ENCODE measurements at places on chromosomes 4 and X.

DNA sequence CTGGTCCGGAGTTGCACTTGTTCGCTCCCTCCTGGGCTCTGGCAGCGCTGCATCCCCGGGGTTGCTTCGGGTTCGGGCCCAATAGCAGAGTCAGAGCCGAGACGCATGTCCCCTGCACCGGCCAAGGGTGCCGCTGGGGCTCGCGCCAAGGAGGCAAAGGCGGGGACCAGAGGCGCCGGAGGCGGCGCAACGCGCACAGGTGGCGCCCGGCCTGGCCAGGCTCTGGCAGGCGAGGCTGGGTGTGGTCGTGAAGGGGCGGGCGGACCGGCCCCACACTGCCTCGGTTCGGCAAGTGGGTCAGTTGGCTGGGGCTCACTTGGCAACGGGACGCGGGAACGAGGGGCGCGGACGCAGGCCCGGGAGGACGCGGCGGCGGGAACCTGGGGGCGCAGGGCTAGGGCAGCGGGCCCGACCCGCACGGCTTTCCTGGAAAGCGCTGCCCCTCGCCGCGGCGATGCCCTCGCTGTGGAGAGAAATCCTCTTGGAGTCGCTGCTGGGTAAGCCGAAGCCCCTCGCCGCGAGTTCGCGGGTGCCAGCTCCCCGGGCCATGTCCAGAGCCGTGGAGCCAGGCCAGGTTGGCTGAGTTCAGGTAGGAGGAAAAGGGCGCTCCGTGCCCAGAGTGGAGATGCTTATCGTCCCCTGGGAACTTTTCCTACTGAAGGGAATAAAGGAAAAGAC lies at the start of gene CWH43:
Gene CWH43 (plus strand): TSS at position 300 of the 678 bp plus-strand sequence. CDS start 155 bp downstream, at position 455.
- DNase-seq: no peak

DNA sequence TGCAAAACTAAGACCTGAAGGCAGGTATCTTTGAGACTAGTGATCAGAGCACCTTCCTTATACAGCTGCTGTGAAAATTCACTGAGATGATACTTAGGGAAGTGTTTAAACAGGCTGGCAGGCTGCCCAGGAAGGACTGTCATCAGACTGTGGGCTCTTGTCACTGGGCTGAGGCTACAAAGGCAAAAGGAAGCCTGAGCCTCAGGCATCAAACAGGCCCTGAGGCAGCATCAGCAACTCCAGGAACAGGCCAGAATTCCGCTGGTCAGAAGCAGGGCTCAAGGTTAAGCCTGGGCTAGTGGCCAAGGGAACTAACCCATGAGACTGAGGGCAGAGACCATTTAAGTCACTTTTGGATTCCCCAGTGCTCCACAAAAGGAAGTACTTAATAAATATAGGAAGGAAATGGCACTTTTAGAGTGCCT lies 12.8 kb downstream of the PJA1 start:
- DNase-seq: no peak

DNA sequence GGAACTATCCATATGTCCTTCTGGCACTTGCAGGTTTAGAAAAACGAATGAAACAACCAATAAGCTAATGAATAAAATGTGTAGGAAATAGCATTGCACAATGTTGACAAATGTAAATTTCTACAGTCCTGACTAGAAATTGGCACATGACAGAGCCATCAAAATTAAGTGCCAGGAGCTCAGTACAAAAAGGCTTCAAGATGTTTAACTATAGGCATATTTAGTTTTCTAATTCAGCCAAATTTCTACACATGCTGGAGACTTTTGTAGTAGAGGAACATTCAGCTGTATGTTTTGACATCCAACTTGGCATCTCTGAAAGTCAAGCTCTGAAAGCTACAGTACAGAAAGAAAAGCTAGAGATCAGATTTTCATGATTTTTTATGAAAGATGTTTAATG lies 1999.4 kb upstream of the AGA start:
- no peak for DNase-seq

DNA sequence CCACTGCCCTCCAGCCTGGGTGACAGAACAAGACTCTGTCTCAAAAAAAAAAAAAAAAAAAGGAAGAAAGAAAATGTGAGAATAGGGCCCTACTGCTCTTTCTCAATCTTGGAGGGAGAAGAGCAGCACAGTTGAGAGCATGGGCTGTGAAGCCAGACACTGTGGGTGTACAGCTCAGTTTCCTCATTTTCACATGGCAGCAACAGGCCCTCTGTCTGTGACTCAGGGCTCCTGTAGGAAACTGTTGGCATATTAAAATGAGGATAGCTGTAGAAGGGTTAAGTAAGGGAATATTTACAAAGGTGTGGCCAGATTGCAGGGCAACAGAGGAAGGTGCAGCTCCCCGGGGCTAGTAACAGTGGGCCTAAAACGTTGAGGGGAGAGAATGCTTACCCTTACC lies 3.4 kb downstream of the AKAP14 start:
- DNase-seq: no peak

GRCh38 chr4:89308161-89308500 lies 531 bp upstream of the GPRIN3 start:
- no peak for DNase-seq

DNA sequence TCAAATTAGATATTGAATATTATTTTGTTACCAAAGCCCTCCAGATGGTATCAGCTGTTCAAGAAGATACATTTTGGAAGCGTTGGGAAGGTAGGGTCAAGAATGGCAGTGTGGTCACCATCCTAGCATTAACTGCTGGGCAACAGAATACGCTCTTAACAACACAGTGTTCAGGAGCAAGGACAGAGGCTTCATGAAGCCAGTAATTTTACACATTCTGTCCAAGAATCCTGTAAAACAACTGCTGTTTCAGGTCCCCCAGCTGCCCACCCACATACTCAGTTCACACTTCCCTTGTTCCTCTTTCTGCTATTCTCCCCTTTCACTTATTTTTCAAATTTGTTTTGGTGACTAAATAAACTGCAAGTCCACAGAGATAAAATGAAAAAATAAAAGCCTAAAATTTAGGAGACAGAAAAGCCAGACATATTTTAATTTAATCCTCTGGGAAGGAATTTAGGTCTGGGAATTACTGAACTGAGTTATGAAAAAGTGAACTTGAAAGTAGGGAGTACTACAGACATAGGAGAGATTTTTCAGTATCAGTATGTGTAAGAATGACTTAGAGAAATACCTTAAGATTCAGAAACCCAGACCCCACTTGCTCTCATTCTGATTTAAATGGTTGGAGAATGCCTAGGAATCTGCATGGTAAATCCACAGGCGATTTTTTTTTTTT lies 406.7 kb downstream of the MAPK10 start:
- no peak for DNase-seq

- DNase-seq: no peak
Observed at GRCh38 chrX:2311501-2311900, 189.3 kb downstream of the DHRSX start.

DNA sequence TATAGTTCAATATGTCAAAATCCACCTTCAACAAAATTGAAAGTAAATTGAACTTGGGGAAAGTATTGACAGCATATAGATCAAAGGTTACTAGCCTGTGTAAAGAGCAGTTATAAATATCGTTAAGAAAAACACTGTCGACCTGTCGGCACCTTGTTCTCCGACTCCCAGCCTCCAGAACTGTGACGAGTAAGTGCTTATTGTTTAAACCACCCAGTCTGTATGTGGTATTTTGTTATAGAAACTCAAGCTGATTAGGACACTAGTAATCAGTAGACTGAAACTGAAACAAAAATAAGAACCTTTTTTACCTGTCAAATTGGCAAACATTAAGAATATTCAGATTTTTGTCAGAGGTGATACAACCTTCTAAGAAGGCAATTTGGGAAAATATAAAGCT lies 17.0 kb downstream of the HTT start:
- no peak for DNase-seq

Measured in stimulated activated CD8-positive, alpha-beta memory T cell treated with anti-CD3 and anti-CD28 coated beads, Interleukin-4, amount 100 ng/mL, for 1 hour (primary cell).